Stimulated activated CD4-positive, alpha-beta T cell treated with anti-CD3 and anti-CD28 coated beads, Interleukin-4, amount 100 ng/mL, for 24 hours (primary cell): ENCODE measurements at places on chromosomes 11 and 22.

DNA sequence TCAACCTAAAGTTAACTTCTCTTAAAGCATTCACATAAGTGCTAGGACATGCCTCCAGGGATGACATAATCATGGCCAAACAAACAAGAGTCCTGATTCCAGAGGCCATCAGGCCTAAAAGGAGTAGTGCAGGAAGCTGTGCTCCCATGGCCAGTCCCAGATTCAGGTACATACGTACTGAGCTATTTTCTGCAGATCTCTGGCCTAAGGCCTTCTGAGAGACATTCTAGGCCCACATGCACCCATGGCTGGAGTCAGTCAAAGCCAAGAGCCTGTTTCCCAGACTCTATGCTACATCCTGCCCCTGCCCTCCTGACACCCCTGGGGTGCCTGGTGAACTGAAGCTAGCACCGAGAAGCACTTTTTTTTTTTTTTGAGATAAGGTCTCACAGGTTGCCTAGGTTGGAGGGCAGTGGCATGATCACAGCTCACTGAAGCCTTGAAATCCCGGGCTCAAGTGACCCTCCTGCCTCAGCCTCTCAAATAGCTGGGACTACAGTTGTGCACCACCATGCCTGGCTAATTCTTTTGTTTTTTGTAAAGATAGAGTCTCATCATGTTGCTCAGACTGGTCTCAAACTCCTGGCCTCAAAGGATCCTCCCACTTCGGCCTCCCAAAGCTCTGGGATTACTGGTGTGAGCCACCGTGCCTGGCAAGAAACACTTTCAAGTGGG lies 553 bp downstream of the CD3D start:
- DNase-seq, result no peak

DNA sequence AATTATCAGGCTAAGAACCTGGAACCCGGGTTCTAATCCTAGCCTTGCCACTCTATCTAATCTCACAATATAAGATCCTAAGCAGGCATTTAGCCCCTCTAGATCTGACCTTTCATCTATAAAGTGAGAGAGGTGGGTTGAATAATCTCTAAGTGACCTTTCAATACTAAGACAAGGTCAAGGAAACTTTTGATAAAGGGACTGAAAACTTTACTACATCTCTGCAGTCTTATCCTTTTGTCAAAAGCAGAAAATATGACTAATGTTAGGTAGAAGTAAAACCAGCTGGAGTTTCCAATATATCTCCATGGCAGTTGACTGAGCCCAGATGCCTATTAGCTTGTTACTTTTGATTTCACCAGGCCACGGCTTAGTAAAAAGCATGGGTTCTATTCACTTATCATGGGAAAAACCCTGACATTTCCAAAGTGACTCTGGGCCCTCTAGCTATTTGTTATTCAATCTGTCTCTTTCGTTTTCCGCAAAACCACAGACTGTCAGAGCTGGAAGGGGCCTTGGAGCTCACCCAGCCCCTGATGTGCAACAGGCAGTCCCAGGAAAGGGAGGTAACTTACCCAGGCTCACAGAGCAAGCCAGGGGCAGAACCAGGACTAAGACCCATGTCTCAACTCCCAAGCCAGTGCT lies 75.8 kb downstream of the RAB30 start:
- peak; percentile 28 for DNase-seq

GRCh38 chr11:7555052-7555699 lies 41.4 kb downstream of the PPFIBP2 start:
- DNase-seq, result no peak

GRCh38 chr11:12717851-12718291 lies 43.6 kb downstream of the TEAD1 start:
- DNase-seq, result peak; percentile 38
